DMS153 (cell line): ENCODE measurements at places on chromosomes 2 and 18.

- no peak for DNase-seq
These were observed 95.0 kb downstream of the DGKD start for GRCh38 chr2:233449081-233449901.

GRCh38 chr18:74368901-74369705 is 53.5 kb downstream of the C18orf63 start:
- DNase-seq = no peak

- DNase-seq = no peak
These were observed 383.7 kb upstream of the SLC14A2 start for GRCh38 chr18:45231617-45232016.

DNA sequence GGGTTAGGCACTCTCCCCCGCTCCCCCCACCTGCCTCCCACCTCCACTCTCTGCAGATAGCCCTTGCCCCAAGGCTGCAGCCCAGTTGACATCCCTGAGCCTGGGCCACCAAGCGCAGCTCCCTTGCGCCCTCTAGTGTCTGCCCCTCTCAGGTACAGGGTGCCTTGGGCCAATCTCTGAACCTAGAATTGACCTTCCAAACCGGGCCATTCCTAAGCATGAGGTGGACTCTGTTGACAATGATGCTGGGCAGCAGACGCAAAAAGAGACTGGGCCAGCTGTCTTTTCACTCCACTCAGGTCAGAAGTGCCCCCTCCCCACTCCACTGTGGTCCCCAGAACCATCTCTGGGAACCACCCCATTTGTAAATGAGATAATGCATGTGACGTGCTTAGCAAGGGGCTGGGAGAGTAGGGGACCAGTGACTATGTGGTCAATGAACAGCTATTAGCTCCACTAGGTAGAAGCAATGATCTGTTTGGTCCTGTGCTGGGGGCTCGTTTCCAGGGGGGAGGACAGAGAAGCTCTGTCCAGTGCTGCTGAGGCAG is 43.3 kb upstream of the PLB1 start:
- DNase-seq = no peak

DNA sequence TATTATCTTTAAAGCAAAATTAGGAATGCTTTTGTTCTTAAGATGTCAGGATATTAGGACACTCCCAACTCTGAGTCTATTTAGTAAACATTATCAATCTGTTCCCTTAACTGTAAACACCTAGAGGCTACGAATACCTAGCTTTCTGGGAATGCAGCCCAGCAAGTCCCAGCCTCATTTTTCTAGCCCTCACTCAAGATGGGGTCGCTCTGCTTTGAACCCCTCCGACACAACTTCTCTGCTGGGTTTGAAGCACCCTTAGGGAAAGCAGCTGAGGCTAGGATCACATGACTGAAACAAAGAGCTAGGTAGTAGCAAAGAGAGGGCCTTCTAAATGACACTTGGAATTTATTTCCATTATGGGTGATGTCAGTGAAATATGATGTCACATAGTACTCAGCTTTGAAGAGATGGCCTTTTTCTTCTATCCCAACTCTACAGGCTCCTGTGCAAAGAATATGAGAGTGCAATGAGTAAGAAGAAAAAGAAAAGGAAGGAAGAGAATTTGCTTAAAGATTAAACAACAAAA is 114.7 kb downstream of the CSRNP3 start:
- DNase-seq = no peak
